ENCODE measurements at places on chromosomes 4 and X.

GRCh38 chrX:23062359-23062758 is 62.6 kb downstream of the DDX53 start:
- no peak for DNase-seq

DNA sequence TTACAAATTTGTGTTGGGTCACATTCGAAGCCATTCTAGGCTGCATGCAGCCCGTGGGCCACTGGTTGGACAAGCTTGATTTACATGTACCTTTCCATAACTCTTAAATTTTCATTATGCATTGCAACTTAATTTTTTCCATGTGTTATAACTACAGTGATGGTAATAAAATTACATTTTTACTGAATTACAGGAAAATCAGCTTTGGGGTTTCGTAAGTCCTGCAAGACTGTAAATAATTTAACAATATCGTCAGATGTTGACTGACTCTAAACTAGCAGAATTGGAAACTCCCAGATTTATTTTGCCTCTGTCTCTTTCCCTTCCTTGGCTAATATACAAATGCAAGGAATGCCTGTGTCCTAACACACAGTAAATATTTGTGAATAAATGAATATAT is 88.0 kb upstream of the RAPGEF2 start:
- DNase-seq: no peak

DNA sequence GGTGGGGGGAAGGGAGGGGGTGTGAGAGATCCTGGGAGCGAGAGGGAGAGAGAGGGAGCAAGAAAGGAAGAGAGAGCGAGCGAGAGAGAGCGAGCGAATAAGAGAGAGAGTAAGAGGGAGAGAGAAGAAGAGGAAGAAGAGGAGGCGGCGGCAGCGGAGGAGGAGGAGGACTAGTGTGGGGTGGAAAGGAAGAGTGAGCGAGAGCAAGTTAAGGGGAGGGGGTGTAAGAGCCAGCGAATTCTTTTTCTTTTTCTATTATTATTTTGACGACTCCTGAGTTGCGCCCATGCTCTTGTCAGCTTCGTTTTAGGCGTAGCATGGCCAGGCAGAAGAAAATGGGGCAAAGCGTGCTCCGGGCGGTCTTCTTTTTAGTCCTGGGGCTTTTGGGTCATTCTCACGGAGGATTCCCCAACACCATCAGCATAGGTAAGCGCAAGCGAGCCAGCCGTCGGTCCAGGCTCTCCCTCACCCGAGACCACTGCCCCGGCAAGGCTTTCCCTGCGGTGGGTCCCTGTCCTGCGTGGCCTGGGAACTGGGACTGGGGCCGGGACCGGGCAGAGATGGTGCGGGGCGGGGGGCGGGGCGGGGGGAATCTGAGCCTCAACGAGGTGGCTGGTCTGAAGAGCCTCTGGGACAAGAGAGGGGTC is at the start of gene GRIA3:
Gene GRIA3, plus strand, starts transcription at position 60 of the 647 bp plus-strand sequence. Its CDS starts 258 bp downstream, at position 318.
- DNase-seq: no peak

DNA sequence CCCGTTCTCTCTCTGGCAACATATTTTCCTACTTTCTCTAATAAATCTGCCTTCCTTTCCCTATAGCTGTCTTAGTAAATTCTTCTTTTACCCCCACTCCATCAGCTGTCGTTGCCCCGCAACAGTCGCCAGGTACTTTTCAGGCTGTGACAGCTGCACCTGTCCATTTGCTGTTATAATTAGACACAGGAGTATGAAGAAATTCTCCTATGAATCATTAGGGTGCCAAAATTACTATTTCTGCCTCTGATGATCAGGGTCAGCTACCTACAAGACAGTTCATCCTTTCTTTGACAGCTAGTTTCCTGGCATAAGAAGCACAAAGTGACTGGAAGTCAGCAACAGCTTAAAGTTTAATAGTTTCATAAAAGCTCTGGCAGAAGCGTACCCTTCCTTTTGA is 19.5 kb upstream of the GALNTL6 start:
- DNase-seq: no peak

GRCh38 chr4:89521826-89522225 is 214.2 kb upstream of the GPRIN3 start:
- no peak for DNase-seq

- no peak for DNase-seq
These were observed 78.7 kb downstream of the WDFY3 start for GRCh38 chr4:84887824-84888223.
